Stimulated activated CD4-positive, alpha-beta T cell treated with anti-CD3 and anti-CD28 coated beads, Interleukin-1b, Interleukin-23, amount 100 ng/mL, for 48 hours (primary cell): ENCODE measurements at places on chromosomes 4 and X.

- DNase-seq = no peak
These were observed 213.1 kb downstream of the DCAF12L2 start for GRCh38 chrX:125952973-125953372.

DNA sequence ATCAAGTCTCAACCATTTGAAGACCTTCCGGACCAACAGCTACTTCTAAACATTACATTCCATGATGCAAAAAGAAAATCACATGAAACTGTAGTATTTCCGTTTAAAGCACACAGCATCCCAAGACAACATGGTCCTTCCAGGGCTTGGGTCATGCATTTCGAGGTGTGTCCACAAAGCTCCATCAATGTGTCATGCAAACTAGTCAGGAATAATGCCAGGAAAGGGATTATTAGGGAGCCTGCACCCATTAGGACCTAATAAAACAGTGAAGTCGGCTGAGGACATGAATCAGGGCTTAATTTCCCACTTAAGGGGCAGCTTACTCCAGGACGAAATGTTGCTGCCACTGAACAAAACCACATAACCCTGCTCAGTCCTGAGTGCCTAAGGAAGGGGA is 177.9 kb downstream of the TSPAN5 start:
- no peak for DNase-seq

- DNase-seq = no peak
These were observed 9.4 kb downstream of the ARHGAP10 start for GRCh38 chr4:147741190-147741788.

DNA sequence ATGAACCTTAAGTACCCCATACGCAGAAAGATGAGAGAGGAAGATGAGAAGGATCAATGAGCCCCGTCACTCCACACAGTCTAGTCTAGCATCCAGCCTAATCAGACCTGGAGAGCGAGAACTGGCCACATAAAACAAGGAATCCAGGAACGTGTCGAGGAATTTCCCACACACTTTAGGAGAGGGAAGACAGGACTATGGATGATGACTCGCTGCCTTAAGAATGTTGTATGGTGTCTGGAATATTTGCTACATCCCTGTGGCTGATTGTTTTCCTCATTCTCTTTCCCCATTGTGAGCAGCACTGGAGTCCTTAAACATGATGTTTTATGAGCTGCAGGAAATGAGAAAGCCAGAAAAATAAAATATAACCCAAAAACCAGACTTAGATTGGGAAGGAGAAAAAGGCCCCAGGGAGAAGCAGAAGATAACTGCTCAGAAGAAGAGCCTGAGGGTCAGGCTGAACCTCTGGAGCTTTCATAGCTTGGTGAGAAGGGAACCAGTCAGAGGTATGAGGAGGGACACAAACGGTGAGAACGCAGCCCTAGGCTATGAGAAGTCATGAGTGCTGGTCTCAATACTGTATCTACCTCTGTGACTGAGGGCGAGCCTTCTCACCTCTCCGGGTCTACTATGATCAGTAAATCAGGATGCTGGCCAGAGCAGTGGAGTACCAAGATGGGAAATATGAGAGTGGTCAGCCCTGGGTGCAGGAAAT is 139.5 kb upstream of the NOCT start:
- no peak for DNase-seq

DNA sequence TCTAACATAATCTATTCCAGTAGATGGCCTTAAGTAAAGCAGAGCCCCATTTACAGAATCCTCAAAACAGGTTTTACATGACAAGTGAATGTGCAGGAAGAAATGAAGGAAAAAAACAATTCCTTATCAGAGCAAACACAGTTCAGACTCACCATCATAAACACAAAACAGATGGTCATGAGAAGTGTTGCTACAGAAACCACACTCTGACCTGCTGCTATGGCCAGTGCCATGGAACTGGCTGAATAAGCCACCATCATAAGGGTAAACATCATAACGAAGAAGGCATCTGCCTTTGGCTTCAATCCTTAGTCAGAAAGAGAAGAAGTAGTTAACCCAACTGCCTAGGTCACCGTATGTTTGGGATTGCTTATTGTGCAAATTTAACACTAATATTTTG is 61.1 kb downstream of the ABCG2 start:
- DNase-seq = no peak

DNA sequence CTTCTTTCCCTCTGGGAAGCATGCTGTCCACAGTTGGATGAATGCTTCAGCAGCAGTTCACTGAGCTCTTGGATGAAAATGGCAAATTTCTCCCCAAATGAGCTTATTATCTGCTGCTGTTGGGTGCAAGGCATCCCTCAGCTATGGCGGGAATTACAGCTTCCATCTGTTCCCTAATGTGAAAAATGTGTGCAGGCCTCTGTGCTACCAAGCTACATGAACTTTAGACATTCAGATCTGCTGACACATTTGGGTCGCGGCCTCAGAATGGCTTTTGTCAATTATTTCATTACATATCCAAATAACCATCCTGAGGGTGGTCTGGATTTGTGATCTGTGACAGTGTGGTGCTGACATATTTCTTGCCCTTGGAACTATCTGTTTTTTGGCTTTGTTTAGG is 119.5 kb upstream of the SCML1 start:
- no peak for DNase-seq

DNA sequence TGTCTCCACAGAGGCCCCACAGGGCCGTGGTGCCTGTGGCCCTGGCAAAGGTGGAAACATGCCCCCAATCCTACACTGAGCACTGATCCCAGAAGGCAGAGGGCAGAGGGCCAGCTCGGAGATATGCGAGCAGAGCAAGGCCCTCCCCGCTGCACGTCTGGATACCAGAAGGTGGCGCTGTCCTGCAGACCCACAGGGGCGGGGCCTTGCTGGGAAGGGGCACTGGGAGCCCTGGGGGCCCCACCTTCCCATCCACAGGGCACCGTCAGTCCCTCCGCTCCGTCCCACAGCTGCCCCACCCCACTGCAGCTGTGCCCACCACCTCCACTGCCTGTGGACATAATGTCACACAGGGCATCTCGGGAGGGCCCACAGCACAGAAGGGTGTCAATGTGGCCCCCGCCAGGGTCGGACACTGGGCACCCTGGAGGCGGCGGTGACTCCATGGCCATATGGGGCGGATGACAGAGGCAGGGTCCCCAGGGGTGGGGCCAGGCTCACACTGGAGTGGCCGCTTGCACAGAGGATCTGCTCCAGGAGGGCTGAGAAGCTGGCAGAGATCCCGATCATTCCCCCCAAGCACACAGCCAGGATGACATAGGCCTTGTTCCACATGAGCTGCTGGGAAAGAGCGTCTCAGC is 4.8 kb downstream of the SLC49A3 start:
- DNase-seq = no peak

GRCh38 chr4:70838204-70838603 is 1.5 kb downstream of the GRSF1 start:
- no peak for DNase-seq

GRCh38 chr4:176769514-176769913 is 23.2 kb downstream of the VEGFC start:
- no peak for DNase-seq

GRCh38 chrX:134948333-134949241 is 42.2 kb upstream of the SMIM10 start:
- no peak for DNase-seq

DNA sequence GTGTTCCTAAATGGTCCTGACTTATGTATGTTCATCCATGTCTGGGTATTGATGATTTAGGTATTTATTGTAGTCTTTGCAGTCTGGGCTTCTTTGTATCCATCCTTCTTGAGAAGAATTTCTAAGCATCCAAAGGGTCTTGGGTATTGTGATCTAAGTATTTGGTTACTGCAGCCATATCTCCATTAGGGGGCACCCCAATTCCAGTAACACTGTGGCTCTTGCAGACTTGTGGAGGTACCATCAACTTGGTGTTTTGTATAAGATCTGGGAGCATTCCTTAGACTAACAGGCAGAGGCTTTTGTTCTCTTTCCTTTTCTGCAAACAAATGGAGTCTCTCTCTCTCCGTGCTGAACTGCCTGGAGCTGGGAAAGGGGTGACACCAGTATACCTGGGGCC is 113.7 kb upstream of the NEXMIF start:
- no peak for DNase-seq

- DNase-seq = no peak
These were observed 38.7 kb downstream of the CCSER1 start for GRCh38 chr4:90165883-90166282.

DNA sequence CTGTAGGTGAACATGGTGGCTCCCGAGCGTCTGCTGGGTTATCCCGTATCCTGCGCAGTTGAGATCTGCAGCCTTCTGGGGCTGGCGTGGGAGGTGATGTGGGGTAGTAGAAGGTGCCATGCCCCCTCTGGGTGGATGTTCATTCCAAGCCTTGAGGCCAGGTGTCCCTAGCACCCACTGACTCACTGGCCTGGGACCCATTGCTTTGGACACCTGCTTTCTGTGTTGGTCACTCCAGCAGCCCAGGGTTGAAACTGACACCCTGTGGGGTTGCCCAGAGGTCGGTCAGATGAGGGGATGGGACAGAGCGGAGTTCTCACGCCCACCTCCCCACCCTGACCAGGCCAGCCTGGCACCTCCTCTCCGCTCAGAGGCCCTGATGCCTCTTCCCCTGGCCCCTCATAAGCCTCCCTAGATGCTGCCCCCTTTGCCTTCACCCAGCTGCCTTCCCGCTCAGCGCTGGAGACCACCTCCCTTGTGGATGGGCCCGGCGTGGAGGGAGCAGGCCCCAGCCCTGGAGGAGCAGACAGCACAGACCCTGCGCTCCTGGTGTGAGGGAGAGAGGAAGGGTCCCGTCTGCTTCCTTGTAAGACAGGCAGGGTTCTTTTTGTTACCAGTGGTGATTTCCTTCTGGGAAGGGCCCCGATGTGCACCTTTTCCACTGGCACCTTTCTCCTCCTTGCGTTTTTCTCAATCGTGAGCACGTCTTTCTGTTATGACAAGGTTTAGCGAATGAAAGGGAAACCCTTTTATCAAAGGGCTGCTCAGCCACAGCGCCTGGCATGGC is 2.0 kb downstream of the DOK7 start:
- DNase-seq = no peak

DNA sequence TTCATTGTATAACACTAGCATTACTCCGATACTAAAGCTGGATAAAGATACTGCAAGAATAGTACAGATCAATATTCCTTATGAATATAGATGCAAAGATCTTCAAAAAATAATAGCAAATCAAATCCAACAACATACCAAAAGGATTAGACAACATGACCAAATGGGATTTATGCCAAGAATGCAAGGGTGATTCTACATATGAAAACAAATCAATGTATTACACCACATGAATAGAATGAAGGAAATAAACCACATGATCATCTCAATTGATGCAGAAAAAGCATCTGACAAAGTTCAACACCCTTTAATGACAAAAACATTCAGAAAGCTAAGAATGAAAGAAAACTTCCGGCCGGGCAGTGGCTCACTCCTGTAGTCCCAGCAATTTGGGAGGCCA is 42.8 kb downstream of the CUL4B start:
- no peak for DNase-seq

- DNase-seq = peak; percentile 60
These were observed 2.7 kb upstream of the MAML3 start for GRCh38 chr4:140156529-140157171.

DNA sequence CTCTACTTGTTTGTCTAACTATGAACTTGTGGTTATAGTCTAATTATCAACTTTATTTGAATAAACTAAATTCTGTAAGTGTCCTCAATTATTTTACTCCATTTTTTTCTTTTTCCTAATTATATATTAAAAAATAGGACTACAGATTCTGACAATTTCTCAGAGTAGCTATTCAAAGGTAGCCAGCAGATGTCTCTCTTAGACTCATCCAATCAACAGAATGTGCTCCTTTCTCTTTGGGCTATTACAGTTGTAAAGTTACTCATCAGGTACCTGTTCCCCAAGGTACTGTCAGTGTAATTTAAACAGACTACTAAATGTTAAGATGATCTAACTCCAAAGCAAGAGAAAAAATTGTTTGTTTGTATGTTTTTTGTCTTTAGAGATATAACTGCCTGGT is 248.6 kb downstream of the PCDH18 start:
- no peak for DNase-seq

DNA sequence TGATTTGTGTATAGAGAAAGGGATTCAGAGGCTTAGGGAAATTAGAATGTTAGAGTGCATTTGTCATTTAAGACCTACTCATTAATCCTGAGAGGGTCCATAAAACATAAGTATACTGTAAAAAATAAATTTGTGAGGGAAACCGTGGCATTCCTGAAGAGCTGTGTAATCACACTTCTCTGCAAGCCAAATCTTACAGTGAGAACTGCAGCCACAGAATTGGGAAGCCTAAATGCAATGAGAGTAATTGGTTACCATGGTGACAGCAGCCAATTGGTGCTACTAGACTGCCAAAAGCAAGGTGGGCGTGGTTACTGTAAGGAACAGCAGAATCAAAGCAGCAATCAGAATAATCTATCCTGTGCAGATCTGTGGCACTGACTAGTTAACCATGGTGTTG is 345.2 kb upstream of the GRID2 start:
- DNase-seq = no peak

- no peak for DNase-seq
These were observed 29.8 kb downstream of the SPANXA2 start for GRCh38 chrX:141619336-141619735.
